ENCODE measurements at places on chromosomes 7 and 10. TPM values are rescaled to one million over a fixed set of nuclear protein-coding genes. Genes with fewer than 3 reads are reported as not detected.

Gene CYP3A7
- not detected for total RNA-seq

Gene TMEM176A
- total RNA-seq = 170 TPM

- no peak for DNase-seq
Measured at GRCh38 chr7:50331564-50332208, 27.2 kb downstream of the IKZF1 start.

DNA sequence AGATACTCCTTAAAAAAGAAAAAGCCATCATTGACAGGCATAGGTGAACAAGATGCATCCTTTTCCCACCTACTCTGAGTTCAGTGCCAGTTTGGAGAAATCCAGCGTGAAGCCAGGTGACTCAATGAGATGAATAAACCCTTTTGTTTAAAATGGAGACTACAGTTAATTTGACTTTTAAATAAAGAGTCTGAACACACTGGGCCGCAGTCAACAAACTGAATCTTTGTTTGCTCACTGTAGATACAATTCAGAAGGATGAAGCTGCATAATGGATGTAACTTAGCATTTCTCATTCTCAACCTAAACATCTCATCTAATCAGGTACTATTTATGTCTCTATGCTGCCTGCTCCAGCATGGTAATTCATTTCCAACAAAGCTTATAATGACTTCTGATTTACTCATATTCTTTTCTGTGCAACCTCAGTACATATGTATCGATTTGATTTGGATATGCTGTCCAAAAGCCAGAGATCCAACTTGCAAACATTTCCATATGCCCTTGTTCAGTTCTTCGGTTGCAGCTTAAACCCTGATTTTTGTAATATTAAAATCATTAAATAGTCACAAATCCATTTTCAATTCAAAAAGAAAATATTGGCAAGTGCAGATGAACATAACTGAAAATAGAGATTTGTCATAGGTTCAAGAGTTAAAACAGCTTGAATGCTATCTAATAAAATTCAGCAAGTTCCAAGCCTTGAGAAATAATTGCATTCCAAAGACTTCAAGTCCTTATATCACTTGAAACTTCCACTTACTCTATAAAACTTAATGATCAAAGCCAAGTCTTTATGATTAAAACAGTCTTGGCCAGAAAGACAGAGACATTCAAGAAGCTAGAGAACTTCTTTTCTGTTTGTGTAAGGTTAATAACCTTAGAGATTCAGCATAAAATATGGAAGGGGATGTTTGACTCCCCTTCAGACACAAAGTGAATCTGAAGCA is 67.8 kb downstream of the CPVL start:
- DNase-seq = no peak

- no peak for DNase-seq
Measured at GRCh38 chr10:12962556-12962955, 39.0 kb downstream of the CCDC3 start.

GRCh38 chr7:26477381-26477990 is 185.8 kb downstream of the SNX10 start:
- DNase-seq = no peak

GRCh38 chr10:97332591-97333350 is 1.8 kb downstream of the FRAT2 start:
- peak; percentile 66 for DNase-seq

- DNase-seq = peak; percentile 87
Measured at GRCh38 chr7:139731802-139732470, 45.9 kb downstream of the HIPK2 start.

DNA sequence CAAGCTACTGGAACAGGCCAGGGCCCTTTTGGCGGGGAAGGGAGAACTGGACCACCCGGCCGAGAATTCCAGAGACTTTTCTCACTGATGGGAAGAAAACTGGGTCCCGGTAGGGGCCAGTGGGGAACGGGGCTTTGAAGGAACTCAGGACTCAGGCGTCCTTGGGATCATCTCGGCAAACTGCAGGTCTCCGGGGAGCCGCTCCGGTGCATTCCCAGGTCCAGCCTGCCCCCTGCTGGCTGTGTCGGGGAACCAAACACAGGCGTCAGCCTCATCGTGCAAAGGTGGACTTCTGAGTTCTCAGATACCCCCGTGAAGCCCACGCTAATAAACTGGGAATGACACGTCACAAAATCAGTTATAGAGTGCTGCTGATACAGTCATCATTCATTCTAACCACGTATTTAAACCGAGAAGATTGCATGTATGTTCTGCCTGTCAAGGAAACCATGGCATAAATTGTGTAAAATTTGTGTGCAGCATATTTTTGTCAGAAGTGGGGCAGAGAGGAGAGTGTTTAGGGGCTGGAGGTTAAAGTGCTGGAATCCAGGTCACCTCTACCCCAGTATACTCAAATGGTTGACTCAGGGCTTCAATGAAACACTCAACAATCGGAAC is 76.1 kb upstream of the CPXM2 start:
- peak; percentile 71 for DNase-seq

DNA sequence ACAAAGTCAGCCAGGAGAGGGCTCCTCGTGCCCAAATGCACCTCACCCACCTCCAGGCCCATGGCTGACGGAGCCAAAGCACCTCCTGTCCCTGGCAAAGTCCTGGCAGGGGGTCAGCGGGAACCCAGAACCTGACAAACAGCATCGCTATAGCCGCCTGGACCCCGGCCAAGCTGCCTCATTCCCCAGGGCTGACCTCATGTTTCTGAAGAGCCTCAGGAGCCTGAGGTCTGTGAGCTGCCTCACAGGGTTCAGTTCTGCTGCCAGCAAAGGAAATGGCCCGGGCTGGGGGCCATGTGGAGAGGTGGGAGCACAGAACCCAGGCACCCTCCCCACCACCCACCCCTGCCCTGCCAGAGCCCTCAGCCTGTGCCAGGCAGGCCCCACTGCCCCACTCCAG is 4.2 kb upstream of the NANOS1 start:
- DNase-seq = no peak

Data from colonic mucosa (tissue), 4 donors.